ENCODE measurements at places on chromosomes 6 and 20. TPM values are rescaled to one million over a fixed set of nuclear protein-coding genes. Genes with fewer than 3 reads are reported as not detected.

DNA sequence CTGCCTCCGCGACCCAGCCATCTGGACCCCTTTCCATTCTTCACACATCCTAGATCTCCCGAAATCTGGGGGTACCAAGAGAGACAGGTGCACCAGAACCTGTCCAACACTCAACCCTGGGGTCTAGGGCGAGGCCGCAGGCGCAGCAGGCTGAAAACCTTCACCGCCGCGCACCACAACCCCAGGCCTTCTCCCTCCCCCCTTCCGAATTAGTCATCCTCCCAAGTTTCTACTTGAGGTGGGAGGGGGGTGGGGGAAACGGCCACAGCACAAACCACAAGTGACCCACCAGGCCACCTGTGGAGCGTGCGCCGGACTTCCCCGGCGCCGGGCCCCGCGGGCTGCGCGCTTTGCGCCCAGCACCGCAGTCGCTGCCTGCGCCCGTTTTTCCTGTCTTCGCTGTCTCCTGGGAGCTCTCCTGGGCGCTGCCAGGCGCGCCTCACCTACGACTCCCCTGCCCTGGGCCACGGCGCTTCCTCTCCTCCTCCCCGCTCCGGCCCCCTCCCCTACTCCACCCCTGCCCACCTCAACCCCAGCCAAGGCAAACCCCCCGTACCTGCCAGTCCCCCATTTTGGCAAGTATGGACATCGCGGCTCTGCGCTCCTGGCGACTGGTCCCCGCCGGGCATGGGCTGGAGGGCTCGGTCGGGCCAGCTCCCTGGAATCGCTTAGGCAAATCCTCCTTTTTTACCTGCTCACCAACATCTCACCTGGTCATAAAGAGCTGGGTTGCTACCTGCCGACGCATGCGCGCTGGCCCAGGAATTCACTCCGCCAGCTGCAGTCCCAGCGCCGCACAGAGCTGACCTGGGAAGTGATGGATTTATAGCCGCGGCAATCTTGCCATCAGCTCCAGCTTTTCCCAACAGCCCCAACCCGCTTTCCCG is 4.2 kb upstream of the TFAP2A start:
- no peaks in the 10 kb centered on the region for H3K36me3 ChIP-seq
- H3K4me3 ChIP-seq: no peak overlapping the region
- no peak for DNase-seq

Gene WFDC12
- total RNA-seq: not detected

Gene OVOL2
- total RNA-seq: not detected

GRCh38 chr6:124694139-124694705 is 268.0 kb upstream of the RNF217 start:
- no peaks in the 10 kb centered on the region for H3K36me3 ChIP-seq
- no peaks in the 10 kb centered on the region for H3K27me3 ChIP-seq
- DNase-seq: no peak
- H3K27ac ChIP-seq: no peak overlapping the region
- H3K4me1 ChIP-seq: no peaks in the 10 kb centered on the region

Gene BPIFB4
- total RNA-seq: not detected

DNA sequence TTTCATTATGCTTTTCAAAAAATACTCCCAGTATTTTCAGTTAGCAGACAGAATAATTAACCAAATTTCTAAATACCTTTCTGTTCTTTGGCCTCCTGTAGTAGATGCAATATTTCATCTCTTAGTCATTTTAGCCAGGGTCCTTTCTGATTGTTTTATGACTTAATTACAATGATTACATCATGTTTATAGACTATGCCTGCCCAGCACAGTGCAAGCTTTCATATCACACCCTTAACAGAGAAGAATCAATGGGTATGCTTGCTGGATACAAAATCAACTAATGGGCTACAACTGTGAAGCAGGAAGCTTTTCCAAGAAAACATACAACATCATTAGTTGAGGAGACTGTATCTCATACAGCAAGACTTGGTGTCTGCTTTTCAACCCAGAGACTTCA is 119.8 kb upstream of the NRSN1 start:
- no peak overlapping the region for H3K27ac ChIP-seq
- DNase-seq: no peak
- no peaks in the 10 kb centered on the region for H3K27me3 ChIP-seq
- H3K4me3 ChIP-seq: no peak overlapping the region
- H3K4me1 ChIP-seq: no peaks in the 10 kb centered on the region

DNA sequence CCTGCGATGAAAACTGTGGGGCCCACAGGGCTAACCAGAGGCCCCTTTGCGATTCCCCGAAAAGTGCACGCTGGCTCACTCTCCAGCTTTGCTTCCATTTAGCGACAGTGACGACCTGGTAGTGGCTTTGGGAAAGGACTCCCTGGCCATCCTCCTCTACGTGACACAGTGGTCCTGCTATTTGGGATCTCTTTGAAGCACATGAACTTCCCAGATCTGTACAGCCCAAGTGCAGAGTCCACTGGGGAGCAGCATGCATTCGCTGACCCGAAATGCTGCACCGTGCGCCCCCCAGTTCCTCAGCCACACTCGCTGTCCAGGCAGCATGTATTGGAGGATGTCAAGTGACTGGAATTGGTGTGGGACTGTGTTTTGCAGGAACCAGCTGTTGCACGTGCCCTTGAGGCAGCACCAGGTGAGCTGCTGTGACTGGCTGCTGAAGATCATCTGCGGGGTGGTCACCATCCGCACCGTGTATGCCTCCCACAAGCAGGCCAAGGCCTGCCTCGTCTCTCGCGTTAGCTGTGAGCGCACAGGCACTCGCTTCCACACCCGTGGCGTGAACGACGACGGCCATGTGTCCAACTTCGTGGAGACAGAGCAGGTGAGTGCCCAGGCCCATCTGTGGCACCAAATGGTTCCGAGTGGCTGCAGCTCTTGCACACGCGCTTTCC is 51.6 kb downstream of the SYNJ2 start:
- no peaks in the 10 kb centered on the region for H3K27me3 ChIP-seq
- peaks cover 20% of the 10 kb centered on the region for H3K4me1 ChIP-seq
- DNase-seq: no peak
- no peak overlapping the region for H3K27ac ChIP-seq
- H3K36me3 ChIP-seq: peaks cover 9% of the 10 kb centered on the region
- H3K4me3 ChIP-seq: no peak overlapping the region

GRCh38 chr6:52953911-52954839 is 40.9 kb downstream of the GSTA4 start:
- H3K27me3 ChIP-seq: no peaks in the 10 kb centered on the region
- no peak for DNase-seq

DNA sequence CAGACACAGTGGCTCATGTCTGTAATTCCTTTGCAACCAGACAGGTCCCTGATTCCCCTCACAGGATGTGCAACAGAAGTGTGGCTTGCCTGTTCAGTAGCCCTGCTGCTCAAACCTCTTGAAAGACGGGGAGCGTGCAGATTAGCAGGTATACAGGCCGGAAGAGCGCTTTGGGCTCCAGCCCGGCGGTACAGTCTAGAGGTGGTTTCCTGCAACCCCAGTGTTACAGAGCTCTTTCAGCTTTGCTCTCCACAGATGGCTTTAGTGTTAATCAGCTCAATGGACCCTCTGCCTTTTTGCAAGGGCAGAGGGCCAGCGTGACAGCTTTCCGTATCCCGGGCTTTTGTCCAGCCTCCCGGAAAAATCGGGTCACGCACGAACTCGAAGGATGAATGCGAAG is 67.2 kb upstream of the TNFRSF21 start:
- no peaks in the 10 kb centered on the region for H3K36me3 ChIP-seq
- no peaks in the 10 kb centered on the region for H3K4me1 ChIP-seq
- peaks cover 2% of the 10 kb centered on the region for H3K27me3 ChIP-seq
- H3K4me3 ChIP-seq: no peak overlapping the region
- no peak for DNase-seq

DNA sequence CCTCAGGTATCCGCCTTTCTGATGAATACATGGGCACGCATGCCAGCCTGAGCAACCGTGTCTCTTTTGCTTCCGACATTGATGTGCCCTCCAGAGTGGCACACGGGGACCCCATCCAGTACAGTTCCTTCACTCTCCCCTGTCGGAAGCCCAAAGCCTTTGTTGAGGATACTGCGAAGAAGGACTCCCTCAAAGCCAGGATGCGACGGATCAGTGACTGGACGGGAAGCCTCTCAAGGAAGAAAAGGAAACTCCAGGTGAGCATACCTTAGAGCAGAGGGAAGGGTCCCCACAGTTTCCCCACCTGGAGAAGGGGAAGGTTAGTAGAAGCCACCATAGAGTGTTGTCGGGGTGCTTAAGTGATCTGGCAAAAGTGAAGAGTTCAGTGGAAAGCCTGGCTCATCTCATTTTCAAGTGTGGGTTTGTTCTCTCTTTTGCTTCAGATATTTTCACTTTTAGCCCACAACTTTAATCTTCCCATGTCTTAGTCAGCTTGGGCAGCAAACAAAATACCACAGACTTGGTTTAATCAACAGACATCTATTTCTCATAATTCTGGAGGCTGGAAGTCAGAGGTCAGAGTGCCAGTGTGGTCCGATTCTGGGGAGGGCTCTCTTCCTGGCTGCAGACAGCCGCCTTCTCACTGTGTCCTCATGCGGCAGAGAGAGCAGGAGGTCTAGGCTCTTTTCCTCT is 133.5 kb upstream of the CLDN20 start:
- no peak for DNase-seq
- H3K4me1 ChIP-seq: no peaks in the 10 kb centered on the region
- no peak overlapping the region for H3K27ac ChIP-seq
- no peak overlapping the region for H3K4me3 ChIP-seq
- H3K36me3 ChIP-seq: no peaks in the 10 kb centered on the region

DNA sequence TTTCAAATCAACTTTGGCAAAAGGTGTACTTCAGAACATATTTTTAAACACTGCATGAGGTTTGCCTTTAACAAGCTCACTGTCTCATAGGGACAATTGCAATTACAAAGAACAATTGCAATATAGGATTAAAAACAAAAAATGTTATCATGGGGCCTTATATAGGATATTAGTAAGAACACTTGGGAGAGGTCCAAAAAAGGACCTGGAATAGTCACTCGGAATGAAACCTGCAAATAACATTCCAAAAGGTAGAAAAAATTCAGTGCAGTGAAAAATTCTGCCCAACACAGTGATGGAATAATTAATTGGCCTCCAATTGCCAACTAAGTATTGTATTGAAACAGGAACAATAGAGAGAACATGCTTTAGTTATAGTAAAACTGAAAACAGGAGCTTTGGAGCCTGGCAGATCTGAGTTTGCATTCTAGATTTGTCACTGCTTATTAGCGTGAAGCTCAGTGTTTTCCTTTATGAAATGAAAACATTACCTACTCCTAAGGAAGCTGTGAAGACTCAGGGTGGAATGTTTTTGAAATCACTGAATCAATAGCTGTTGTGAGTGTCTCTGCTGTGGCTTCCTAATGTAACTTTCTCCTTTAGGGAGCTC is 172.6 kb upstream of the BMP5 start:
- no peak overlapping the region for H3K27ac ChIP-seq
- no peak overlapping the region for H3K4me3 ChIP-seq
- H3K4me1 ChIP-seq: no peaks in the 10 kb centered on the region
- no peaks in the 10 kb centered on the region for H3K36me3 ChIP-seq
- no peak for DNase-seq
- H3K27me3 ChIP-seq: no peaks in the 10 kb centered on the region

Gene MYLK2
- total RNA-seq: not detected

Gene C6orf163
- total RNA-seq: 11.8 TPM

Gene COX4I2
- total RNA-seq: not detected

Gene RNF39
- total RNA-seq: not detected

DNA sequence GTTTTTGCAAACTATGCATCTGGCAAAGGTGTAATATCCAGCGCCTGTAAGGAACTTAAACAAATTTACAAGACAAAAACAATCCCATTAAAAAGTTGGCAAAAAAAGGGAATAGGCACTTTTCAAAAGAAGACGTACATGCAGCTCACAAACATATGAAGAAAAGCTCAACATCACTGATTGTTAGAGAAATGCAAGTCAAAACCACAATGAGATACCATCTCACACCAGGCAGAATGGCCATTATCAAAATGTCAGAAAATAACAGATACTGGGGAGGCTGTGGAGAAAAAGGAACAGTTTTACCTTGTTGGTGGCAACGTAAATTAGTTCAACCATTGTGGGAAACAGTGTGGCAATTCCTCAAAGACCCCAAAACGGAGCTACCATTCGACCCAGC is 54.2 kb downstream of the TSBP1 start:
- DNase-seq: no peak
- no peaks in the 10 kb centered on the region for H3K4me1 ChIP-seq
- H3K27me3 ChIP-seq: no peaks in the 10 kb centered on the region
- H3K27ac ChIP-seq: no peak overlapping the region
- H3K4me3 ChIP-seq: no peak overlapping the region

GRCh38 chr20:1894951-1895673 is at the start of gene SIRPA:
TSS of gene SIRPA (plus strand) at chr20:1895407. CDS start at chr20:1895448, 41 bp downstream.
- no peaks in the 10 kb centered on the region for H3K27me3 ChIP-seq
- H3K36me3 ChIP-seq: no peaks in the 10 kb centered on the region
- peaks cover 50% of the 10 kb centered on the region for H3K4me1 ChIP-seq

Gene IFNGR1
- 48.2 TPM for total RNA-seq

GRCh38 chr6:105251689-105252088 is 71.9 kb upstream of the POPDC3 start:
- DNase-seq: no peak
- H3K4me3 ChIP-seq: no peak overlapping the region
- no peaks in the 10 kb centered on the region for H3K36me3 ChIP-seq
- H3K27me3 ChIP-seq: no peaks in the 10 kb centered on the region
- no peaks in the 10 kb centered on the region for H3K4me1 ChIP-seq
- no peak overlapping the region for H3K27ac ChIP-seq

Gene MAP3K5
- total RNA-seq: 34.1 TPM

DNA sequence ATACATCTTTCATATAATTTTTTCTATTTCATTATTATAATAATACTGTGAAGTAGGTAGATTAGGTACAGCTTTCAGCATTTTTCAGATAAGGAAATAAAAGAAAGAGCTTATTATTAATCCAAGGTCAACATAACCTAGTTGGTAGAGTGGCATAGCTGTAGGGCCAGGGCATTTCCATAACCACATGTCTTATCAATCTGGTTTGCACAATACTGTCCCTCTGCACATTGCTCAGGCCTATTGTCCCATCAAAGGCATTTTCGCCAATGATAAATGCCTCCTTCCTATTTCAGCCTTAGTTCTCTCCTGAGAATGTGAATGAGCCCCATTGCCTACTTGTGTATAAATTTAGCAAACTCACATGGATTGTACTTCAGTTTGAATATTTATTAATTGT is 234.0 kb downstream of the FUT9 start:
- no peaks in the 10 kb centered on the region for H3K36me3 ChIP-seq
- H3K4me3 ChIP-seq: no peak overlapping the region
- H3K27ac ChIP-seq: no peak overlapping the region

- no peaks in the 10 kb centered on the region for H3K4me1 ChIP-seq
- no peak overlapping the region for H3K27ac ChIP-seq
- no peaks in the 10 kb centered on the region for H3K36me3 ChIP-seq
- no peak overlapping the region for H3K4me3 ChIP-seq
- H3K27me3 ChIP-seq: no peaks in the 10 kb centered on the region
Observed at GRCh38 chr6:56328728-56329090, 81.3 kb upstream of the COL21A1 start.

DNA sequence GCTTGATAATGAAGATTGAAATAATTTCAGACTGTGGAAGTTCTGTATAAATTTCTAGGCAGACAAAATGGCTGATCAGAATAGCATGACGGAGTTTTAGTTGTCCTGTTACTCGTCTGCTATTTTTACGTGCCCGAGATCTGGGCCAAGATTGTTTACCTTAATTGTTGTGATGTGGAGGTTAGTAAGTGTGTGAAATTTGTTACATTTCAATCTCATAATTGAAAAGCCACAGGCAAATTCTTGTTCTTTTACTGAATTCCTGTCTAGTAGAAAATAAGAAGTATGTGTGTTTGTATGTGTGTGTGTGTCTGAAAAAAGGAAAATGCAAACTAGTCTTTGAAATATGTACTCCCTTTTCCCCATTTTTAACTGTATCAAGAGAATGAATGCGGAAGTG is 115.2 kb downstream of the UTRN start:
- H3K4me1 ChIP-seq: no peaks in the 10 kb centered on the region
- H3K27me3 ChIP-seq: no peaks in the 10 kb centered on the region
- no peak for DNase-seq
- peaks cover 2% of the 10 kb centered on the region for H3K36me3 ChIP-seq
- no peak overlapping the region for H3K27ac ChIP-seq
